ENCODE measurements at places on chromosomes 2 and 18.

- peak; percentile 59 for DNase-seq
Observed at GRCh38 chr2:152861349-152861942, 143.0 kb downstream of the ARL6IP6 start.

DNA sequence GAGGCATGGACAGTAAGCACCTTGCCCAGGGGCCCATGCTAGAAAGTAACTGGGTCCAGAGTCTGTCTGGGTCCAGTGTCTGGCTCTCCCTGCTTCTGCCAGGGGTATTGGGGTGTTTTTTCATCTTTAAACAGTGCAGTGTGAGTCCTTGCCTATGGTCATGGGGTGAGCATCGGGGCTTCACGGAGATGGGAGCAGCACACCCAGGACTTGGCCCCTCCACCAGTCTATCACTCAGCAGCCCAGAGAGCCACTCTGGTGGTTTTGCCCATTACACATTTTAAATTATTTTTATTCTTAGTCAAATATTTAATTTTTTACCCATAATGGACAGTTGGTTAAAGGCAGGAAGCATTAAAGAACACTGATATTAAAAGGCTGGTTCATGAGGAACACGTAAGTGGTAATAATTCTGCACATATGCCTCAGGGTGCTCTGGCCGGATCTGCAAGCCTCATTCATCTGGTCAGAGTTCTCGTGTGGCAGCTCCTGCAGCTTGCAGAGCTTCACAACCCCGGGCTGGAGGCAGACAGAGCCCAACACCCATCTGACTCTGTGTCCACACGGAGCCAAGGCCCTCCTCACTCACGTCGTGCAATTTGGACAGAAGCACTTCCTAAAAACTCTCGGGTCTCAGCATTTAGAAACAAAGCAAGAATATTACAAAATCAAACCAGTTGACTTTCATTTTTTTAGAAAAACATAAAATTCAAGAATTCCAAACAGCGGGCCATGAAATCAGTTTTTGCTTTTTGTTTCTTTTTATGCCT lies 204.1 kb downstream of the CTIF start:
- no peak for DNase-seq

DNA sequence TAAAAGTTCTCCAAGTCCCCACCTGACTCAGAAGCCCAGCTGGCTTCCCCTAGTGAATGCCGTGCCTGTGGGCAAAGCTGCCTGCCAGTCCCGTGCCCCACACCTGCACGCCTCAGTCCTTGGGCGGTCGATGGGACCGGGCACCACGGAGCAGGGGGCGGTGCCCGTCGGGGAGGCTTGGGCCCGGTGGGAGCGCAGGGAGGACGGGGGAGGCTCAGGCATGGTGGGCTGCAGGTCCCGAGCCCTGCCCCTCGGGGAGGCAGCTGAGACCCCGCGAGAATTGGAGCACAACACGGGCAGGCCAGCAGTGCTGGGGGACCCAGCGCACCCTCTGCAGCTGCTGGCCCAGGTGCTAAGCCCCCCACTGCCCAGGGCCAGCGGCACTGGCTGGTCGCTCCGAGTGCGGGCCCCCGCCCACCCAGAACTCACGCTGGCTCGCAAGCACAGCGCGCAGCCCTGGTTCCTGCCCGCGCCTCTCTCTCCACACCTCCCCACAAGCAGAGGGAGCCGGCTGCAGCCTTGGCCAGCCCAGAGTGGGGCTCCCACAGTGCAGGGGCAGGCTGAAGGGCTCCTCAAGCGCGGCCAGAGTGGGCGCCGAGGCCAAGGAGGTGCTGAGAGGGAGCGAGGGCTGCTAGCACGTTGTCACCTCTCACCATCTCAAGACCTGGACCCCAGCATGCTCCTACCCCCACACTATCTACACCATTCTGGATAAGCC lies 215.5 kb downstream of the TNS1 start:
- DNase-seq = no peak

- no peak for DNase-seq
Observed at GRCh38 chr2:160742667-160743066, 249.1 kb upstream of the RBMS1 start.

DNA sequence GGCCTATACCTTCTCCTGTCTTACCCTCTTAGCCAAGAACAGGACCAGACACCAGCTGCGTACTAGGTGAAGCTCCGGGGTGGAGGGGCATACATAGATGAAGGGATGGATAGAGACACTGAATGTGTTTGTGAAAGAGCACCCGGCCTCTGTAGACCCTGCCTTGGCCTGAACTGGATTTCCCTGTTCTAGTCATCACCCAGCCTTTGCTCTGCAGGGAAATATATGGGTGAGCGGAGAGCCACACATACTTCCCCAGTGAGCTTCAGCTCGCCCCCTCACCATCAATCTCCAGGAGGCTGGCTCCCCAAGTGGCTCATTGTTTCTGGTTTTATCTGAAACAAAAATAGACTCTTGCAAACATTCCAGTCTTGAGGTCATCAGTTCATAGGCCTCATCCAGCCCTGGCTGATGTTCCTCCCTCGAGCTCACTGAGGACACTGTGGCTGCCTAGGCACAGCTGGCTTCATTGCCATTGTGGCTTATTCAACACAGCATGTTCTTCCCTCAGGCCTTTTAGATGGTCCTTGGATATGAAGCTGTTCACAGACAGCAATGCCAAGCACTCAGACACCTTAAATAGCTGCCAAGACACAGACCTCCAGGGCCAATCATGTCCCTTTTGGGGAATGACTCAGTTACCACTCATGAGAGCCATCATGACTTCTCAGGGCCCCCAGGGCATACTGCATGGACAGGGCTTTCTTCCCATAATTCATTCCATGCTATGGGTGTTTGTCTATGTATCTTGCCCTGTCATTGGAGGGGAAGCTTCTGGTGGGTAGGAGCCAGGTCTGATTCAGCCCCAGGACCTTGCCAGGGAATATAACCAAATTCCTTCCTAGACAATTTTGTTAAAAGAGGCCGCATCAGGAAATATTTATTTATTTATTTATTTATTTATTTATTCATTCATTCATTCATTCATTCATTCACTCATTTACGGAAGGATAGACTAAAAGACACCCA lies 82.4 kb downstream of the TTC32 start:
- no peak for DNase-seq

DNA sequence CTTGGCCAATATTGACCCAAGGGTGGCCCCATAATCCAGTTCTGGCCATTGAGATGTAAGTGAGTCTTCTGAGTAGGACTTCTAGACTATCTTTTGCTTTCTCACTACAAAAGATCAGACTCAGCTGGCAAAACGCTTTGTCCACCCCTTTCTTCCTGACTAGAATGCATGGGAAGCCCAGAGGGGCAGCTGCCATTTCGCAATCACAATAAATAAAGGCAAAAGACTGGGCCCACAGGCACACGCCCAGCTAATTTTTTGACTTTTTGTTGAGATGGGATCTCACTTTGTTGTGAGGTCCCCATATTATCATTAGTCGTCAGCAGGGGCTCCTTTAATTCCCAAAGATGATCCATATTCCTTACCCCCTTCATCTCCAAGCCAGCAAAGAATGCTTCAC lies 41.1 kb upstream of the SGPP2 start:
- no peak for DNase-seq

DNA sequence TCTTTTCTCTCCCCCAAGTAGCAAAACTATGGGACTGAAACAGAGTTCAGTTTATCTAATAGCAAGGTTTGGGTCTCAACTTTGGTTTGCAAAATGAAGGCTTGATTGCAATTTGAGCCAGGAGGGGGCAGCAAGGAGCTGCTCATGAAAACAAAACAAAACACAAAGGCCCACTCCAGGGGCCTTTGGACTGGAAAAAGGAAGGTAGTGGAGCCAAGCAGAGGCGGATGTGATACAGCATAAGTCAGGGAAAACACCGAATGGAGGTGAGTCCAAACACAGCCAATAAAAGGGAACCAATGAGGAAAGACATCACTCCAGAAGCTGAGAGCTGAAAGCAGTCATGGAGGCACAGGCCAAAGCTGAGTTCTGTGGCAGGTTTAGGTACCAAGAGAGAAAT lies 799.7 kb upstream of the ACVR2A start:
- DNase-seq = peak; percentile 50

DNA sequence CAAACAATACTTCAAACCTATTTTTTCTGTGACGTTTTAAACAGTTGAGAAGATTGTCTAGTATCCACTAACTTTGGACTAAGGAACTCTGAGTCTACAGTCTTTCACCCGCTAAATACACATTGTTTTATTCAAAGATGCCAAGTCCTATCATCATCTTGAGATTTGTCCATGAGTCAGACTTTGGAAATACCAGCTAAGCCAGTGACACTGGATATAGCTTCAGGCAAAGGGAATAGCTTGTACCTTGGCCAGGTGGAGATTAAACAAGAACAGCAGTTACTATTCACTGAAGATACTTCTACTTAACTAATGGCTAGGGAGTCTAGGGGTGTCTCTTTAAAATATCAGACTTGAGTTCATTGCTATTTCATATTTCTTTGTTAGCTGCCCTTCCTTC lies 137.5 kb downstream of the COMMD1 start:
- no peak for DNase-seq

GRCh38 chr18:5951515-5952091 lies 56.3 kb upstream of the TMEM200C start:
- DNase-seq = no peak

GRCh38 chr2:30753630-30754029 lies 53.6 kb downstream of the CAPN13 start:
- no peak for DNase-seq

DNA sequence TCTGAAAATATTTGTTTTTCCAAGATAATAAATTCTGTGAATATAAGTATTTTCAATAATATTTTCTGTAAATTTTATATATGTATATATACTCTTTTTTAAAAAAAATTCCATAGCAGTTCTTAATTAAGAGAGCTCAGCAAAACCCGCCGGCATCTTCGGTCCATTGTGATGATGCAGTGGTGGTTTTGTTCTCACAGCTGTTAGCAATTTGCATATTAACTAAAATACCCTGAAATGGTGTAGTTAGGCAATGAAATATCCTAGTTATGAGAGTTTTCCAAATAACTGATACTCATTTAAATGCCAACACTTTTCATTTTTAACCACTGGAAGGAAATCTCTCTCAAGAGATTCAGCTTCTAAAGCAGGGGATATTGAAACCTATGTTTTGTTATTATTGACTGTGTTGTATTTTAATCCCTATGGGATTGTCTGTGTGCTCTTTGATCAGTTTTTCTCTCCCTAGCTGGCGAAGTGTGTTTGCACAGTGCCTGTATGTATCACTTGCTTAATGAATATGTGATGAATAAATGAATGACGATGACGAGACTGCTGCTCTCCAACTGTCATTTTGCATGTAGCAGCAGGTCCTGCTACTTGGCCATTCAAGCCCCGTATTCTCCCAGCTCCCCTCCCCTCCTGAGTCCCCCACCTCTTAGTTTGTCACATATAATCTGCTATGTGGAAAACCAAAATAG lies 42.4 kb downstream of the PSMG2 start:
- no peak for DNase-seq

GRCh38 chr18:35167857-35168256 lies 73.0 kb upstream of the ZNF397 start:
- no peak for DNase-seq

DNA sequence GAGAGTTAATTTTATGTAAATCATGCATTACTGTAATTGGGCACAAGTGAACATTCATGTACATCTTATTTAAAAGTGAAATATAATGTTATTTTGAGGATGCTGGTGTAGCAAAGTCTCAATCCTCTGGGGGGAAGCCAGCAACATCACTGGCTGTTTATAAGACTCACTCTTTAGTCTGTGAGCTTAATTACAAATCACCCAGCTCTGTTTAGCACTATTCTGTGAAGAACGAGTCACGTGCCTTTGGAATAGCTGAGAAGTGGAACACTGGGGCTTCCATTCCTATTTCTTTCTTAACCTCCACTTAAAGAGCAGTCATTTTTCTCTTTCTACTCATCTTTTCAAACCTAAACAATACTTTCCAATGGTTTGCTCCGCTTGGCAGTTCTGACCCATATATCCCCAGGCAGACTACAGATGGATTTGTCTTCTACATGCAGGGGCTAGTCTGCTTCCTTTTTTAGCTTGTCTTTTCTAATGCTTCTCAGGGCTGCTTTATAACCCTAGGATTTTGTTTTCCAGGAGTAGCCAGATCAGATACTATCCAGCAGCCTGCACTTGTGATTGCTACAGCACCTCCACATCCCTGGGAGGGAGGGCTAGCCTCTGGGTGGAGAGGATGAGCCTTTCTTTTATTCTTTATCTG lies 95.3 kb upstream of the CAVIN2 start:
- no peak for DNase-seq

- DNase-seq = no peak
Observed at GRCh38 chr2:218290316-218291261, 1.7 kb downstream of the TMBIM1 start.

DNA sequence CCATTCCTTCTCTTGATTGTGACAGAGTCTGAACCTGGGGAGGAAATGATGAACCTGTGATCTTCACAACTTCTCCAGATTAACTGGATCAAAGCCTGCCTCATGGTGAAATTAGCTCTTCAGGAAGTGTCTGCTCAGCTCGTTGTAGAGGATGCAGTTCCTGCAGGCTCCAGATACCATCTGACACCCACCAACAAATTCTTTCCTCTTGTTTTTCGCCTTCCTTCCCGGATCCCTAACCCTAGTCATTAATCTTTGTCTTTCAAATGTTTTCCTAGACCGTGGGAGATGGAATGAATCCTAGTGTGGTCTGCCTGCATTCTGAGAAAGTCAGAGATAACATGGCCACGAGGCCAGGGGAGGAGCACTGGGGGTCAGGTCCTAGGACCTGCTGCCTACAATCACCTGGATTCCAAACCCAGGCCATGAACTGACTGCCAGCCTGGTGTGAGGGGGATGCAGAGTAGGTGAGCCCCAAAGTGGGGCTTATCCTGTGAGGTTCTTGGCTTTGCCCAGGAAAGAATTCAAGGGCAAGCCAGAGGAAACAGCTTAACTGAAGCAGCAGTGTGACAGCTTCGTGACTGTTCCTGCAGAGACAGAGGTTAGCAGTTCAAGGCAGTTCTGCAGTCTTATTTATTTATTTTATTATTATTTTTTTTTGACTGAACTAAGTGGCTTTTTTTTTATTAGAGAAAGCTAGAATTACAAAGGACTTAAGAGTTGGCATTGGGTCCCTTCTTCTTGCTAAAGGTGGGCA lies 67.8 kb downstream of the DIPK1C start:
- no peak for DNase-seq

DNA sequence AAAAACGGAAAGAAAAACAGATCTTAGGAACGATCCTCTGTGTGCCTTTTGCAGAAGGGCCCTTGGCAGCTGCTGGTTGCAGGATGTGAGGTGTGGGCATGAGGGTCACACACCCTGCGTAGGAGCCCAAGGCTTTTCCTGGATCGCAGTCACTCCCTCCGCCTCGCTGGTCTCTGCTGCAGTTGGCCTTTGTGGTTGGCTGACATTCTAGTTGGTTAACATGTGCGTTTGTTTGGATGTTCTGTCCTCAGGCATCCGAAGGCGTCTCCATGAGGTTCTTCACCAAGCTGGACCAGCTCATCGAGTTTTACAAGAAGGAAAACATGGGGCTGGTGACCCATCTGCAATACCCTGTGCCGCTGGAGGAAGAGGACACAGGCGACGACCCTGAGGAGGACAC lies 61.7 kb downstream of the INPP5D start:
- no peak for DNase-seq

- no peak for DNase-seq
Observed at GRCh38 chr18:78913830-78914231, 65.8 kb upstream of the SALL3 start.

- DNase-seq = peak; percentile 54
Observed at GRCh38 chr18:24488824-24489493, 28.5 kb downstream of the HRH4 start.

- DNase-seq = no peak
Observed at GRCh38 chr2:236964291-236964690, 121.4 kb upstream of the COPS8 start.

GRCh38 chr2:45470531-45470930 lies 140.5 kb downstream of the SRBD1 start:
- no peak for DNase-seq

Measured in D341Med (cell line).